ENCODE measurements at places on chromosomes 13 and 19.

DNA sequence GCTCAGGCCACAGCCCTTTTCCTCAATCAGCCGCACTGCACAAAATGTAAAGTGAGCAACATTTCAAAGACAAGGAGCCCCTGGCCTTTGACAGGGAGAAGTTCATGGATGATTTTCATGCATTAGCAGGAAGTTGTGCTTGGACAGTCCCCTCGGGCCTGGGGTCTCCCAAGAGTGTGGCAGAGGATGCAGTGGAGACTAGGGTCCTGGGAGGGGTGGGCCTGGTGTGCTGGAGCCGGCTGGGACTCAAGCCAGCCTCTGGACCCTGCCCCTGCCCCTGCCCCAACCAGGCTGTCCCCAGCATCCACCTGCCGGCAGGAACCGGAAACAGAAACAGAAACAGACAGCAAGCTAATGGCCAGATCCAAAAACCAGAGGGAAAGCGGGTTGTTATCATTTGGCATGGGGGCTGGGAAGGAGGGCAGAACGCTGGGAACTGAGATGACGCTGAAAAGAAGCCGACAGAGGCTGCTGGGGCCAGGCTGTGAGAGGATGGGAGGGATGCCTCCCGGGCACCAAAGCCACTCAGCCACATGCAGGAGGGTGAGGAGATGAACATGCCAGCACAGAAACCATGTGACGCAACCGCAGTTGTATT is 2.3 kb downstream of the GAS6 start:
- DNase-seq = no peak

DNA sequence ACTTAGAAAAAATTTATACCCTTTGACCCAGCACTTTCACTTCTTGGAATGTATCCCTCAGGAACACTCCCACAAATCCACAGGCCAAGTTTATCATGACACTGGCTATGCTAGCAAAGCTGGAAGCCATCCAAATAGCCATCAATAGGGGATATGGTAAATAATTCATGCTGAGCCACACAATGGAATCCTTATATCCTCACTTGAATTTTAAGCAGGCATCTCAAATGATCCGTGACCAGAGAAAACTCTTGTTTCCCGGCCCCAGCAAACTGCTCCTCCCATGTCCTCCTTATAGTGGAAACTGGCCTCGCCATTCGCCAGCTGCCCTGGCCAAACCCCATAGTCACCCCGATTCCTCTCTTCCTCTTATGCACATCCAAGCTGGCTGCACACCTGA is 37.6 kb downstream of the GRIK5 start:
- DNase-seq = no peak

DNA sequence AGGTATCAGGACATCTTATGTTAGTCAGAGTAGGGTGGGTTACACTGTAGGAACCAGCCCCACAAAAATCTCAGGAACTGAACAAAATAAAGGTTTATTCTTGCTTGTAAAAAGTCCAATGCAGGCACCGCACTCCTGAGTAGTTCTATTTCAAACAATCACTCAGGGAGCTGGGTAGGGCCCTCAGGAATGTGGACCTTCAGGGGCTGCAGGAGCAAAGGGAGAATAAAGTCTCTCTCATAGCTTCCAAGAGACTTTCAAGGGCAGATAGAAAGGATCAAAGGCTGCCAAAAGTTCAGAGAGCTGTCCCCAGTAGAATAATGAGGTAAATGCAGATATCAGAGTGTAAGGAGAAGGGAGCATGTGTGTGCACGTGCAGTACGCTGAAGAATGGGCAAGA is 49.4 kb downstream of the RUBCNL start:
- DNase-seq = no peak

DNA sequence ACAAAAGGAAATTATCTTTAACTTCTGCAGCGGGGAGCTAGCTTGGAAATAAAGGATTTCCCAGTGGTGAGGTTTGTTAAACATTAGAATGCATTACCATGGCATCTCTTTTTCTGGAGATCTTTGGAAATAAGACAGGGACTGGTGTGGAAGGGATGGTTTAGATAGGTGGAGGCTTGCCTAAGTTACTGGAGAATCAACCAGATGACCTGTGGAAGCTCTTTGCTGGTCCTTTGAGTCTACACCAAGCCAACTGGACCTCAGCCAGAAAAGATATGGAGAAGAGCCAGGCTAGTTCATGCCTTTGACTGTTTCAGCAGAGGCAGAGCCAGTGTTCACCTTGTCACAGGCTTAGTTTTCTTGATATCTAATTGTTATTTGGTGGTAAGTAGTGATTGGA is 134.7 kb downstream of the KCNRG start:
- DNase-seq = no peak

GRCh38 chr13:100269837-100270236 is 180.9 kb downstream of the PCCA start:
- no peak for DNase-seq

- no peak for DNase-seq
Measured at GRCh38 chr19:42468273-42468796, 25.6 kb upstream of the CXCL17 start.

- DNase-seq = no peak
Measured at GRCh38 chr13:39767791-39768517, 112.5 kb downstream of the COG6 start.

GRCh38 chr13:97385854-97386253 is 48.1 kb upstream of the RAP2A start:
- no peak for DNase-seq

GRCh38 chr13:58160980-58161379 is 529.4 kb downstream of the PCDH17 start:
- no peak for DNase-seq
